Erythroblast (primary cell): ENCODE measurements at places on chromosomes 16 and 17.

DNA sequence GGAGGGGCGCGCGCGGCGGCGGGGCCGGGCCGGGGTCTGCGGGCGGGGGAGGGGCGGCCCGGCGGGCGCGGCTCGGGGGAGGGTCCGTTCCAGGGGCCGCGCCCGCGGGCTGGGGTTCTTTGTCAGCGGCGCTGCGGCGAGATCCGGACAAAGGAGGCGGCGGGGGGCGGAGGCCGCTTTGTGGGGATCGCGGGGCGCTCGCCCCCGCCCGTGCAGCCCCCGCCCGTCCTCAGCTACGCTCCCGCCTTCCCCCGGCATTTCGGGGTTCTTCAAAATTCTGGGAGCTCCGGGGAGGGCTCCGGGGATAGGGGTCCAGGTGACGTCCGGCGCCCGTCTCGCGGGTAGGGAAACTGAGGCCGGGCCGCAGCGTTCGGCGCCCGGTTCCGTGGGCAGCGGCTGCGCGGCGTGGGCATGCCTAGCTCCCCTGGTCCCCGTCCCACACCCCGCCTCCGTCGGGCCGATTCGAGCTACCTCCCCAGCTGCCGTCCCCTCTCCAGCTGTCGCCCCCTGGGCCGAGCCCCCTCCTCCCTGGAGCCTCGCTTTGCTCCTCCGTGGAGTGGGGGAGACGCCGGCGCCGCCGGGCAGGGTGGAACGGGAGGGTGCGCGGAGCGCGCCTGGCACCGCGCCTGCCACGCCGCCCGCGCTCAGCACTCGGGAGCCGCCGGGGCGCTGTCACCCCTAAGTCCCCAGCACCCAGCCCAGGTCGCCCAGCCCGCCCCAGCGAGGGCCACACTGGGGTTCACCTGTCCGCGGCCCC, 546 bp downstream of the SNN start:
- no peak for DNase-seq

DNA sequence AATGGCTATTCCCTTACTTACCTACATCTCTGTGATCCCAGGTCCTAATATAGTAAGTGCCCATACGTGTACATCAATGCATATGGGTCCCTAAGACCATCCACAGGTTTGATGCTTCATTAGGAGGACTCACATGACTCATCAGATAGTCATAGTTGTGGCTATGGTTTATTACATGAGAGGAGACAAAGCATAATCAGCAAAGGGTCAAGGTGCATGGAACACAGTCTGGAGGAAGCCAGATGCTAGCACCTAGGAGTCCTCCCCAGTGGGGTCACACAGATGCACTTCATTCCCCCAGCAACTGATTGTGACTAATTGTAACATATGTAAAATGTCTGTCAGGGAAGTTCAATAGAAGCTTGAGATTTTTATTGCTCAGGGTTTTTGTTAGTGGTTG, 42.8 kb downstream of the PHKB start:
- no peak for DNase-seq

- DNase-seq, result peak; percentile 15
Observed at GRCh38 chr16:57859331-57859730, 57.0 kb upstream of the KIFC3 start.

- DNase-seq, result no peak
Observed at GRCh38 chr17:47857551-47858455, 6.8 kb upstream of the SP6 start.

DNA sequence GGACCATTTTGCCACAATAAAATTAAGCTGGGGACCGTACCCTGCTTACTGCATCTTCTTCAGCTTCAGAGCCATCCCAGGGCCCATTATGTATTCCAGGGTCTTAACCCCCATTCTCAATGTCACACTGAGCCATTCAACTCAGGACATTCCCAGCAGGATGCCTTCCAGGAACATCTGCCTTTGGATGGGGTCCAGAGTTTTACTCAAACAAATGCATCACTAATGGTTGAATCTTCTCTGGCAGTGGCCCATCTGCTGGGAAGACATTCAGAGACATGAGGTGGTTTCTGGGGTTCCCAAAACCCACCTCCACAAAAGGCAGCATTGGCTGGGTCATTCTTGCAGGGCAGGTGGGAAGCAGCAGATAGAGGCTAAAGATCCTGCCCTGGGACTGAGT, 3.4 kb upstream of the SEC14L5 start:
- DNase-seq, result no peak
